Activated T-cell treated with anti-CD3 and anti-CD28 coated beads for 1 hour (primary cell): ENCODE measurements at places on chromosomes 2 and 18.

DNA sequence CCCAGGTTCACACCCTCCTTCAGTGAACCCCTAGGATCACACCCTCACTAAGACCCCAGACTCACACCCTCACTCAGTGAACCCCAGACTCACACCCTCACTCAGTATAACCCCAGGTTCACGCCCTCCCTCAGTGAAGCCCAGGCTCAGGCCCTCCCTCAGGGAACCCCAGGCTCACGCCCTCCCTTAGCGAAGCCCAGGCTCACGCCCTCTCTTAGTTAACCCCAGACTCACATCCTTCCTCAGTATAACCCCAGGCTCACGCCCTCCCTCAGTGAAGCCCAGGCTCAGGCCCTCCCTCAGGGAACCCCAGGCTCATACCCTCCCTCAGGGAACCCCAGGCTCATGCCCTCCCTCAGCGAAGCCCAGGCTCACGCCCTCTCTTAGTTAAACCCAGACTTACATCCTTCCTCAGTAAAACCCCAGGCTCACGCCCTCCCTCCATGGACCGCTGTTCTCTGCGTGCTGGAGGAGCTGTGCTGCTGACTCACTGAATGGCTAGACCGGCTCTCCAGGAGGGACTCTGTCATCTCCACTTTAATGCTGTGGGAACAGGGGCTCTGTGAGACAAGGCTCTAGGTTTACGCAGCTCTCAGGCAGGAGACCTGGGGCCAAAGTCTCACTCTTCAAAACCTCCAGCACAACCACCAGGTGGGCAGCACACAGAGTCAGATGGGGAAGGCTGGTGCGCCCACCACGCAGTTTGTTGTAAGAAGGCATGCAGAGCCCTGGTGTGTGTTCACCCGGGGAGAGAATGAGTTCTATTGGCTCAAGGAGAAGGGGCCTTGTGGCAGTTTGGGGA lies 506.9 kb upstream of the MYT1L start:
- DNase-seq, result no peak

GRCh38 chr18:10152475-10152874 lies 238.7 kb downstream of the VAPA start:
- DNase-seq, result no peak

DNA sequence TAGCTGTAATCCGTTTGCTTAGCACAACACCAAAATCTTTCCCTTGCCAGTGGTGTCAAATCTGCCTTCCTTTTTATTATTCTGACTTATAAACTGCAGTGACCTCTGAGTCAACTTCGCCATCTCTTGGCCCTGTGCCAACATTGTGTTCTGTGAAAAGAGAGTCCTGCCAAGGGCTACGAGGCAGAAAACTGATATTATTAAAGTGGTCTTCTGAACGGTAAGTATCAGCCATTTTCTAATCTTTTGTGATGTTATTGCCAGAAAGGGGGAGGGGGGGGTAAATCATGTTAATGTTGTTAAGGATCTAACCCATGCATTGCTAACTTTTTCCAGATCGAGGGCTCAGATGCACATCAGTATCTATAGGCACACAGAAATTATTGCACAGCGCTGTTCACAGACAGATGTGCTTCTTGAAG lies 121.5 kb upstream of the LTBP1 start:
- no peak for DNase-seq

DNA sequence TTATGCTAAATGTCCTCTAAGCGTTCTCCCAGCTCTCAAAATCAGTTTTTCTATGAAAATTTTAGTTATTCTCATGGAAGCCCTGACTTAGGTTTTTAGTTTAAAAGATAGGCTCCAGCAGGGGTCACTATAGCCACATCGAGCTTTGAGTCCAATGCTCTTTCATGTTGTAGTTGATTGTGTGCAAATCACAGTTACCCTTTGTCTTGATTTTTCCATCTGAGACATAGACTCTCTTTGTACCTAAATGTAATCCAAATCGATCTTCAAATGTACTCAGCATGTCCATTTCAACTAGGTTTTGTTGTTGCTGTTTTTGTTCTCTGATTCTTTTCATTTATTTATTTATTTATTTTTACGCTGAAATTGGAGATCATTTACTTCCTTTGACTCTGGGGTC lies 26.4 kb upstream of the MSTN start:
- DNase-seq, result peak; percentile 13

GRCh38 chr2:189157456-189157855 lies 22.1 kb downstream of the COL5A2 start:
- DNase-seq, result no peak
